ENCODE measurements at places on chromosomes 13 and 19.

DNA sequence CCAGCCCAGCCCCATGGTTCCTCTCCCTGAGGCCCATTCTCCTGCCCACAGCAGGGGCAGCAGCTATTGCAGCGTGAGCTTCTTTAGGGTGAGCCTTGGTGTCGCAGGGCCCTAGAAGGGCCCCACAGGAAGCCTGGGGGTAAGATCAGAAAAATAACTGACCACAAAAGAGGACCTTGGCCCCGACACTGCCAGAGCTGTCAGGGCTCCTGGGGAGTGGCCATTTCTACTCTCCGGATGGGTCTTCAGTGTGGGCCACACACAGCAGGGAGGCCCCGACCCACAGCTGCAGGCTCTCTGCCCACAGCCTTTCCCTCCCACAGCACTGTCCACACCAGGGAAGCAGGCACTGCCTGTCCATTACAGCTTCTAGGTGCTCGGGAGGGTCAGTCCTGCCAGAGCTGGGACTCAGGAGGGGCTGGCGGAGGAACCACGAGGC is 3.5 kb upstream of the SIGLEC8 start:
- DNase-seq = no peak

DNA sequence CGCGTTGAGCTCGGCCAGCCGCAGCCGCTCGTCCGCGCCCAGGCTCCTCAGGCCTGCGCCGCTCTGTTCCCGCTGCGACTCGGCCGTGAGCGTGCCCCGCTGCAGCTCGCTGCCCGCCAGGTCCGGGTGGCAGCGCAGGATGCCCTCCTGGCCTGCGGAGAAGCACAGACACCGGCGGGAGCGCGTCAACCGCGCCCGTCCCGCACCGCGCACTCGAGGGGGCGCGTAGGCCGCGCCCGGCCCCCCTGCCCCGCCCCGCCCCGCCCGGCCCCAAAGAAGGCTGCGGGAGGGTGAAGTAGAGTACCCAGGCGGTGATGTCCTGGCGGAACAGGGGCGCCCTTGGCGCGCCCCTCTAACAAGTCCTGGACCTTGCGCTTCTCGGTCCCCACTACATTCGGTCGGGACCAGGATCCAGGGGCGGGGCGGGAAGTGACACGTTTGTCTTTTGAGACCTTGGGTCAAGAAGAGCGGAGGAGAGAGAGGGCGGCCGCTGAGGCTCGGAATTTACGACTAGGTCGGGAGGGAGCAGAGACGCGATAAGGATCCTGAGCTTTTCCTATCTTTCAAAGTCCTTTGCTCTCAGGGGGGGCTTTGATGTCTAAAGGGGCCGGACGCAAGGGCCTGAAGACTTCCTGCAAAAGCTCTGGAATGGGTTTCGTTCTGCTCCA is 9.3 kb upstream of the CDX2 start:
- no peak for DNase-seq

- no peak for DNase-seq
Measured at GRCh38 chr13:39411511-39411910, 191.5 kb downstream of the LHFPL6 start.

GRCh38 chr13:49840266-49840665 is 47.8 kb upstream of the KPNA3 start:
- DNase-seq = no peak

GRCh38 chr19:45492627-45493470 is 4.0 kb downstream of the RTN2 start:
- DNase-seq = peak; percentile 56

DNA sequence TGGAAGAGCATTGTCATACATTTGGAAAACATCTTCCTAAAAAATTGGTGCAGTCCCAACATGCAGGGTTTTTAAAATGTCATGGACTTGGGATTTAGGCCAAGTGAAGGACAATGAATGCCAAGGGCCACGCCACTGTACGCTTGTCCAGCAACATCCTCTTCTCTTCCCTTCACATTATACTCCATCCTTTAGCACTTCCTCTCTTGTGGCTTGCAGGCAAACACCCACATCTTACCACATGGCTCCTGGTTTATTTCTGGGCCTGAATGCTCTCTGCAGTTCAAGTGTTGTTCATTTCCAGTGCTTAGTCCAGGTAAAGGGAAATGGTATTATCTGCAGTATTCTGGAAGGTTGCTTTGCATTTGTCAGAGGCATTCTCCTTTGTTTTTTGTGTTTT is 45.0 kb downstream of the CBY2 start:
- DNase-seq = no peak

DNA sequence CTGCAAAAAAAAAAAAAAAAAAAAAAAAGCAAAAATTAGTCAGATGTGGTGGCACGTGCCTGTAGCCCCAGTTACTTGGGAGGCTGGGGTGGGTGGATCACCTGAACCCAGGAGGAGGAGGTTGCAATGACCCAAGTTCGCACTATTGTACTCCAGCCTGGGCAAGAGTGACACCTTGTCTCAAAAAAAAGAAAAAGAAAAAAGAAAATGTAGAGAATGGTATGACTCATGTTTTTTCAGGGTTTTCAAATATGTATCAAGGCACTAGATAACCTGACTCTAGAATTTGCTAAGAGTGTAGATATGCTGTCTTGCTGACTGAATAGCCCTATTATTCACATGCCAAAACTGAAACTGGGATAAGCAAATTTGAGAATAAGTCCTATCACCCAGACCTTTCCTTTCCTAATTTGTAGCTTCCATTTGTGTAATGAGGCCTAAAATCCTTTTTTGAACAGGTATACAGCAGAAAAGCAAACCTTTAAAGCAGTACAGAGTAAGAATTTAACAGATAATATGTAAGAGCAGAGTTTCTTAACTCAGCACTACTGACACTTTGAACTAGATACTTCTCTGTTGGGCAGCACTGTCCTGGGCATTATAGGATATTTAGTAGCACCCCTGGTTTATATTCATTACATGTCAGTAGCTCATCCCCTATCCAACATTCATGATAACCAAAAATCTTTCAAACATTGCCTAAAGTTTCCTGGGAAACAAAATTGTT is 108.6 kb downstream of the ELF1 start:
- no peak for DNase-seq

- no peak for DNase-seq
Measured at GRCh38 chr19:39141929-39142328, 16.3 kb downstream of the PAK4 start.

DNA sequence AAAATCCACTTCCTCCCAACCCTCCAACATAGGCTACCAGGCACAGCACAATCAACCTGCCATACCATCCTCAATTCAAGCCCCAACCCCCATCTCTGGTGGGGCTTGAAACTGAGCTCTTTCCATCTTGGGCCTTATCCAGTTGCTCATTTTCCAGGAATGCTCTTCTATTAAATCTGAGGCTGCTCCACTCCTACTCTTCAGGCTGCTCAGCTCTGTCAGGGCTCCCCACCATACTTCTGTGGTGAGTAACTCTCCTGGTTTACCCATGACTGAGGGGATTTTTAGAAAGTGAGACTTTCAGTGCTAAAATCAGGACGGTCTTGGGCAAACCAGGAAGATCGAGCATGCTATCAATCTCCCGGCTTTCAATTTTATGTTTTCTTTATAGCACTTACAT is 512.8 kb downstream of the LMO7 start:
- DNase-seq = peak; percentile 13

DNA sequence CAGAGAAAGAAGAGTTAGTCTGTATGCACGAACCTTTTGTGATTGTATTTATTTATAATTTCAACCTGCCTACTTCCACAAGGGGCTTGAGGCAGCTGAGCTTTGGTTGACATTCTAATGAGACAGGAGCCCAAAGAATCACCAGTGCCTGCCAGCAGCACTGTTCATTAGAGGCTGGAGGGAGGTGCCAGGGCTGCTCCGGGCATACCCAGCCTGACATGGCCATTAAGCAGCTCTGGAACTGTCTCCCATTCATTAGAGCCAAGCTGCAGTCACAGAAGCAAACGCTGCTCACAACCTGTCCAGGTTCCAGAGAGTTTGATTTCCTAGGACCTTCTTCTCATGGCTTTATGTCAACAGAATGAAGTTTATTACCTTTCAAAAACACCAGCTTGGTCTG is 425.5 kb downstream of the RFC3 start:
- DNase-seq = no peak

DNA sequence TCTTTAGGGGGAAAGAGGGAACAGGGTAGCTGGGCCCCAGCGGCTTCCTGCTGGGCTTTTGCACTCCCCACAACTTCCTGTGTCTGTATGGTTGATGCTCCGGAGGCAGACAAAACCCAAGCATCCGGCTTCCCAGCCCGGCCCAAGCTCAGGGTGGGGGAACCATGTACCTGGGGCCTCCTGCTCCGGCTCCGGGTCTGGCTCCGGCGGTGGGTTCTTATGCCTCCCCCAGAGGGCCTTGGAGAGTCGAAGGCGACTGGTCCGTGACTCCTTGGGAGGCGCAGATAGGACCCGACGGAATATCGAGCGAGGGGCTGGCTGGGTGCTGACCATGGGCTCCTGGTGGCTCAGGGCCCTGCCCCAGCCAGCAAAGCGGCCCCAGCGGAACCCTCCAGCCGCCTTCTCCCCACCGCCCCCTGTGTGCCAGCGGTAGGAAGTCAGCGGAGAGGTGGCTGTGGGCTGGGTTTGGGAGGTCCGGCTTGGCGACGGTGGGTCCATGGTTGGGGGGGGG is 428 bp downstream of the RASAL3 start:
- no peak for DNase-seq

GRCh38 chr13:26820871-26821270 is 60.3 kb upstream of the GPR12 start:
- DNase-seq = no peak

DNA sequence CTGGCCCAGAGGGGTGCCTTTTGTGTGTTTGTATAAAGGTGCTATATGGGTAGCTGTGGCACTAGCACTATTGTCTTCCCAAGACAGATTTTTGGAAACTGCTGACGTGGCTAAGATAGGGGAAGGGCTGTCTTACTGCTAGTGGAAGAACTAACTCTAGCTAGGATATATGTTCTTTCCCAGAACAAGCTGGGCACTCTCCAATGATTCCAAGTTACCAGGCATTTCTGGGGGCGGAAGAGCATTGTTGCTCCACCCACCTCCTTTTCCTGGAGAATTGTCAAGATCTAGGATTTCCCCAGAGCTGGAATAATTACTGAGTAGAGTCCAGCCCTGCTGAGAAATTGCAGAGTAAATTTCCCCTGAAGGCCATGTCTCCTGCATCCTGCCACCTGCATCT is 408.3 kb downstream of the KLF5 start:
- DNase-seq = no peak

- DNase-seq = no peak
Measured at GRCh38 chr13:34502011-34502410, 440.1 kb upstream of the NBEA start.

DNA sequence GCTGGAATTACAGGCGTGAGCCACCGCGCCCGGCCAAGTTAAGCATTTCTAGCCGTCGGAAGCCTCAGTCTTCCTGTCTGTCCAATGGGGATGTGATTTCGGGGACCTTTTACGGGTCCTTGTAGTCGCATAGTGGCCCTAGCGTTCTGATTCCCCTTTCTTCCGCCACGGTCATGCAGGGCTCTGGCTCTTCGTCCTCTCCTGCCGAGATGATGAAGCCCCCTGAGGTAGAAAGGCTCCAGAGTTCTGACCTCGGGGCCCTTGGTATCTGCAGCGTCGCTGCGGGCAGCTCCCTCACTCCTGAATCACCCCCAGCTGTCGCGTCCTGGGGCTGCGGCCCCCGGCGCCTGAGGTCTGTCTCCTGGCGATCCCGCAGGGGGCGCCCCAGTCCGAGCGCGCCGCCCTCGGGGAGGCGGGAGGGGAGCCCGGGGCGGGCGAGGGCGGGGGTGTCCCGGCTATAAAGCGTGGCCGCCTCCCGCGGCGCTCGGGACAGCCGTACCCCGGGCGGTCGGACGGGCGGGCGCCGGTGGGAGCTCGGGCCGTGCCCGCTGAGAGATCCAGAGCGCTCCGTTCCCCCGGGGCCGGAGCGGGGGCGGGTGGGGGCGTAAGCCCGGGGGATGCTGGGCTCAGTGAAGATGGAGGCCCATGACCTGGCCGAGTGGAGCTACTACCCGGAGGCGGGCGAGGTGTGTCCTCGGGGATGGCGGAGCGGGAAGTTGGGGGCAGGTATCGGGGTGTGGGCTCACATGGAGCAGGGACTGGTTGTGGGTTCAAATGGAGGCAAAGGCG is at the start of gene FOXA3:
TSS of gene FOXA3 (plus strand) at position 487 of the 789 bp plus-strand sequence. CDS start at position 618, 131 bp downstream.
- no peak for DNase-seq

- DNase-seq = peak; percentile 61
Measured at GRCh38 chr13:24032252-24032651, 128.3 kb upstream of the SPATA13 start.

DNA sequence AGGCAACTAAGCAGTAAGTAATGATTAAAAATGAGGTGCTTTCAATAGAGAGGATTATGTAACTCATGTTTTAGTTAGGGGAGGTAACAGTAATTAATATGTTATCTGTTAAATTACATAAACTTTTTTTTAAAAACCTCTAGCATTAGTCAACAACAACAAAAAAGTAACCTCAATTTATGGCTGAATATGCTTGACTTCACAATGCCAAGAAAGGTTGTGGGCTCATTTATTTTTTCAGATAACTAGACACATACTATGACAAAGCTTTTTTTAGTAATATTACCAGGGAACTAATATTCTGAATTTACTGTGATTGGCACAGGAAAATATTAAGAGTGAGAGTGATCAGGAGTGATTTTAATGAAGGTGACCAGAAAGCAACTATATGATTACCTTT is 54.9 kb downstream of the KCNRG start:
- no peak for DNase-seq

GRCh38 chr19:38386300-38386970 is 1.4 kb downstream of the GGN start:
- no peak for DNase-seq

- no peak for DNase-seq
Measured at GRCh38 chr13:46881621-46882020, 15.2 kb downstream of the HTR2A start.

DNA sequence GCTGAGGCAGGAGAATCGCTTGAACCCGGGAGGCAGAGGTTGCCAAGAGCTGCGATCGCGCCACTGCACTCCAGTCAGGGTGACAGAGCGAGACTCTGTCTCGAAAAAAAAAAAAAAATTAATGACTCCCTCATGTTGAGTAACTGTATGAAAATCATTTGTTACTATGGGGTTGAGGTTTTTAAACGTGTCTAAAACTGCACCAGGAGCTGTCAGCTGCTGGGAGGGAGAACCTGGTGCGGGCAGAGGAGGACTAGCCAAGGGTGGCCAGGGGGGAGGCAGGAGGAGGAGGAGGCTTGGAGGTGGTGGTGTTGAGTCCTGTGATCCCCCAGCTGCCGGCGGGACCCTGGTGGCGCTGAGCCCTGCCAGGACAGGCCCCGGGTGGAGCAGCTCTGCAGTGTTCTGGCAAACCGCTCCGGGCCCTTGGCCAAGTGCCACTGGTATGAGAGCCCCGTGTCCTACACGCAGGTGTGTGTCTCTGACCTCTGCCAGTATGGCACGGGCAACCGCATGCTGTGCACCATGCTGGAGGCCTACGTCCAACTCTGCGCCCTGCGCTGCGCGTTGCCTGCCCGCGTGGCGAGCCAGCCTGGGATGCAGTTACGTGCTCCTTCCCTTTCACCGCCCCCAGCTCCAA is 17.1 kb upstream of the FXYD3 start:
- no peak for DNase-seq

GRCh38 chr13:26062853-26063444 is 11.1 kb upstream of the SHISA2 start:
- peak; percentile 42 for DNase-seq

- DNase-seq = no peak
Measured at GRCh38 chr19:46390866-46391265, 22.5 kb downstream of the CCDC8 start.

- DNase-seq = no peak
Measured at GRCh38 chr19:33673996-33674625, 52.4 kb downstream of the CHST8 start.
